Posterior vena cava (tissue), 2 donors: ENCODE measurements at places on chromosomes 16 and 17.

DNA sequence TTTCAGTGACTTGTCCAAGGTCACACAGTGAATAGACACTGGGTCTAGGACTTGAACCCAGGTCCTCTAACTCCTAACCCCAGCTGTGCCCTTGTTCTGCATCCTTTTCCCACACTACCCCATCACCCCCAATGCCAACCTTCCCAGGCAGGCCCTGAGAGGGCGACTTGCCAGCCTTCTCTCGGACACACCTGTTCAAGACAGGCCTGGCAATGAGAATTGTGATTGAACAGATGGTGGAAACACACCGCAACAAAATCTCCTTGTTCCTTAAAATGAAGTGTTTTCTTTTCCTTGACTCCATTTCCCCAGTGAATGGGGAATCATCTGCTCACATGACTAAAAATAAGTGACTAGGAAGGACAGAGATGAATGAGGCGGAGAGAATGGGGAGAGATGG, 189.5 kb upstream of the ASIC2 start:
- DNase-seq, result no peak

DNA sequence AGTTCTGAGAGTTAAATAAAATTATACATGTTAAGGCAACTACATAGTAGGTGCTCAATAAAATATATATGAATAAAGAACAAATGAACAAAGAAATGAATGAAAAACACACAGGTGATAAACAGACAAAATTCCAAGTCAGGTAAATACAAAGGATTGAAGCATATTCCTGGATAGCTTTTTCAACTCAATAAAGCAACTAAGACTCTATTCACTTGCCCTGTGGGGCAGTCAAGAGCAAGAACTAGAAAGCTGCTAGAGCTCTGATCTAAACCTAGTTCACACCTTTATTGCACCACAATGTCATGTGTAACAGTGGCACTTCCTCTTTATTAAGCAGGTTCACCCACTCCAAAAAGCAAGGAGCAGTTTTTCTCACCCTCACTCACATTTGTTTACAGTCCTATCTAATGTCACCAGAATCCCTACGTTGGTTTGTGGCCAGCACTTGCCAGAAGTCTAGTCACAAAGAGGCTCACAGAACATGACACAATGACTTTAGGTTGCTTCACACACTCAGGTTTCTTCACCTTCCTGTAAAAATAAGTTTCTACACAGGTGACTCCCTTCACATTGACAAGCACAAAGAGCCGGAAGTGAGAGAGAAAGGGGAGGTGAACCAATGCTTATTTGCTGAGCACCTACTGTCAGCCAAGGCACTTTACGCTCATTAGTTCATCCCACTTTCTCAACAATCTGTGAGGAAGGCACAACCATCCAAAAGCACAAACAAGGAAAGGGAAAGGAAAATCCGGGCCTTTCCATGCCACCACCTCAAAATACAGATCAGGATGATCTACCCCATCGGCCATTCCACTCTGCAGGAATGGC, 70.8 kb downstream of the XPO6 start:
- DNase-seq, result no peak

DNA sequence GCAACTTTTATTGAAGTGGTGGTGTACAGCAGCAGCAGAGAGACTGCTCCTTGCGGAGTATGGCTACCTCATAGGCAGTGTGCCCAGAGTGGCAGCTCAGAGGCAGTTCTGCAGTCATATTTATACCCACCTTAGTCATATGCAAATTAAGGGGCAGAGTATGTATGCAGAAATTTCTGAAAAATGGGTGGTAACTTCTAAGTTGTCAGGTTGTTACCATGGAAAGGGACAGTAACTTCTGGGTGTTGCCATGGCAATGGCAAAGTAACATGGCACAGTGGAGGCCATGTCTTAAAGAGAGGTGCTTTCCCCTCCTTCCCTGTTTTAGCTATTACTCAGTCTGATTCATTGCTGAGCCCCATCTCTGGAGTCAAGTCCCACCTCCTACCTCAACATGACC, 53.4 kb downstream of the MEOX1 start:
- no peak for DNase-seq

GRCh38 chr16:57630407-57630797, 2.0 kb downstream of the ADGRG1 start:
- no peak for DNase-seq

DNA sequence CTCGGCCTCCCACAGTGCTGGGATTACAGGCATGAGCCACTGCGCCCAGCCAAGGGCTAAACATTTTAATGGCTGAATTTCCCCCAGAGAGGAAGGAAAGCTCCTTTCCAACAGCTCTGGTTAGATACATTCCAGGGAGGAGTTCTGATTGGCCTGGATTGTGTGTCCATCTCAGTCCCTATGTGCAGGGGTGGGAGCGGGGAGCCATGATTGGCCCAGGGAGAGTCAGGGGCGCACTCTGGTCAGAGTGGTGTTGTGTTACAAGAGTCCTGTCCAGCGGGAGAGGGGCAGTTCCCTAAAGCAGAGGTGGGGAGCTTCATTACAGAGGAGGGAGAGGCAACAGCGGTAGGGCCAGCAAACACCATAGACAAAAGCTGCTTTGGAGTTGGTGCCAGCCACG, 75.0 kb downstream of the RAP1GAP2 start:
- DNase-seq, result no peak
